ENCODE measurements at places on chromosomes 2 and 18.

- DNase-seq = no peak
Measured at GRCh38 chr2:206942592-206943478, 3.5 kb downstream of the CPO start.

DNA sequence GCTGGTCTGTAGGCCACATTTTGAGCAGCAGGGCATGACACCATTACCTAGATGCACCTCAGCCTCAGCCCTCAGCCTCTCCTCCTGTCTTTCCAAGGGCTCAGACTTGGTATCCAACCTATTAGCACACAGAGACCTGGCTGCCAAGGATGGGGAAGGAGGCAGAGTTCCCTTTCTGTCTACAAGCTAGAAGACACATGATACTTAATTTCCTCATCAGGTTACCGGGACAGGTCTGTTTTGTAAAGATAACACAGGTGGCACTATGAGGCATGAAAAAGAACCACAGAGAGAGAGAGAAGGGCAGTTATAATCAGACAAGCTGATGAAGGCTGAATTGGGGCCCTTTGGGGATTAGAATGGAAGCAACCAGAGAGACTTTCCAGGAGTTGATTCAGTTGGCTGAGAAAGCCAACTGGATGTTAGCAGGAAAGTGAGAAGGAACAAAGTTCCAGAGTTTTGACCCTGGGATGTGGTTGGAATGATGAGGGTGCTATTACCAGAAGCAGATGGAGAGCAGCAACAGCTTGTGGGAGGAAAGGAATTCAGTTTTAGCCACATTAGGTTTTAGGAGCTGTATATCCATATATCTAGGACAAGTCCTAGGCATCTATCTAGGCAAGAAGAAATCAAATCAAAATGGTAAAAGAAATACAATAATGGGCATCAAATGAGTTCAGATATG lies 46.0 kb upstream of the RMND5A start:
- DNase-seq = no peak

- no peak for DNase-seq
Measured at GRCh38 chr2:236359426-236360045, 95.3 kb upstream of the ASB18 start.

DNA sequence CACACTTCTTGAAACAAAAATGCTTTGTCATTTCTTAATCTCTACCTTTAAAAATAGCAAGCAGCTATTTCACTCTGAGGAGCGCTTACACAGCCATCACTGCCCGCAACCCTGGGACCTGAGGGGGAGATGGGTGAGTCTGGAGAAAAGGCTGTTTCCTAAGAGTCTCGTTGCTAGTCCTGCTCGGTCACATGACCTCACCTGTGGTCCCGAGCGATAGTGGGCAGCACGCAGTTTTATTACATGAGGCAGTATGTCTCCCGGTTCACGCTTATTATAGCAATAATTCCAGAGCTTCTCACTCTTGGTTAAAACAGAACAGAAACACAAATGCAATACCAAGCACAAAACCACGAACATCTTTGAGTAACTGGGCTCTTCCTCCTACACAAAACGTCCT lies 105.3 kb downstream of the ZNF516 start:
- no peak for DNase-seq

DNA sequence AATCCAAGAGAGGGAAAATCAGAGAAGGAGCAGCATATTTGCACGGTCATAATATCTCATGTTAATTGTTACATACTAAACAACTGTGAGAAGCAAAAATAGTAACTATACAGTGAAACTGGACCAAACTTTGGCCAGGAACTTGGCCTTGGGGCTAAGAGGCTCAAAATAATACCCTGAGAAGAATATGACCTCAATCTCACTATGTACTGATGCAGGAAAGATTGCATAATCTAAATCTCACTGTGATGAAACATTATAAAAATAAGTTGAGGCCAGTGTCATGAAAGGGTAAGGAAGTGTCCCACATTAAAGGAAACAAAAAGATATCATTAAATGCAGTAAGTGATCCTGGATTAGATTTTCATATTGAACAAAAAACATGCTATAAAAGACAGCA lies 36.5 kb downstream of the ZRANB3 start:
- no peak for DNase-seq

DNA sequence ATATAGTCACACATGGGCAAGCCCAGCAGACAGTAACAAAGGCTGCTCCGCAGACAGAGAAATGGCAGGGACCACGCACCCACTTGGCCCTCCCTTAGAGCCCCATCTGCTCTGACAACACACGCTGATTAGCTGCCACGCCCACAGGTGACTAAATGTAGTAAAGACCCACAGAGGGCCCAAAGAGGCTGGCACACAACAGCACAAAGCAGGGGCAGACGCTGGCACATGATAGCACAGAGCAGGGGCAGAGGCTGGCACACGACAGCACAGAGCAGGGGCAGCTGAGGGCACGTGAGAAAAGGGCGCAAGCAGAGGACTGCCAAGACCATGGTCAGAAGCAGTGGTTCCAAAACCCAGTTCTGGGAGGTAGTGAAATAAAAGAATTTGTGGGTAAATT lies 10.6 kb downstream of the AFG3L2 start:
- no peak for DNase-seq

- no peak for DNase-seq
Measured at GRCh38 chr2:105873281-105873680, 128.6 kb downstream of the NCK2 start.

Data from AG09319 (cell line).